ENCODE measurements at places on chromosomes 1 and 21.

DNA sequence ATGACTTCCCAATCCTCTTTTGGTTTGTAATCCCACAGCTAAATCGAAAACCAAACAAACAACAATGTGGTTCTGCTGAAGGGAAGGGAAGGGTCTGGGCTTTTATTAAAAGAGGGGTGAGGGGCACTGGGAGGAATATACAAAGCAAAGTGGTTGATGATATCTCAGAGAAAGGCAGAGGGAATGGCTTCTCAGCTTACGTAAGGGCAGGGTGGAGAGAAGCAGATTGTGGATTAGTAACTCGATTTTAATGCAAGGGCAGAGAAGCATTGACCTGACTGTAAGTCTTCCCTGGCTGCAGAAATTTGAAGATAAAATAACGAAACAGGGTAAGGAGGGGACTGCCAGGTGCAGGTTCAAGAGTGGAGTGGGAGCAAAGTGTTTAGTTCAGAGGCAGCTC, 438.2 kb upstream of the LRRC7 start:
- no peak for DNase-seq

DNA sequence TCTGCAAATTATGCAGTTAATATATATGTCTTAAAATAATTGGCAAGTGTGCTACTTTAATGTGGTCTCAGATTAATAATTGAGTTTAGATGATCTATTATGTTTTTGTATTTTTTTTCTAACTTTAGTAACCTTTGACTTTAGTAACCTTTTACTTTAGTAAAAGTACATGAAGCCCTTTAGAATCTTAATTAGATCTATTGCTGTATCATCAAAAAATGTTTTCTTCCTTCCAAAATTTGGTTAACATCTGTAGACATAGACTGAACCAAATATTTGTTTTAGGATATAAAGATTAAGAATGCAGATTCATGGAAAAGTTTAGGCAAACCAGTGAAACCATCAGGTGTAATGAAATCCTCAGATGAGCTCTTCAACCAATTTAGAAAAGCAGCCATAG, 25.7 kb upstream of the EPHX4 start:
- no peak for DNase-seq

DNA sequence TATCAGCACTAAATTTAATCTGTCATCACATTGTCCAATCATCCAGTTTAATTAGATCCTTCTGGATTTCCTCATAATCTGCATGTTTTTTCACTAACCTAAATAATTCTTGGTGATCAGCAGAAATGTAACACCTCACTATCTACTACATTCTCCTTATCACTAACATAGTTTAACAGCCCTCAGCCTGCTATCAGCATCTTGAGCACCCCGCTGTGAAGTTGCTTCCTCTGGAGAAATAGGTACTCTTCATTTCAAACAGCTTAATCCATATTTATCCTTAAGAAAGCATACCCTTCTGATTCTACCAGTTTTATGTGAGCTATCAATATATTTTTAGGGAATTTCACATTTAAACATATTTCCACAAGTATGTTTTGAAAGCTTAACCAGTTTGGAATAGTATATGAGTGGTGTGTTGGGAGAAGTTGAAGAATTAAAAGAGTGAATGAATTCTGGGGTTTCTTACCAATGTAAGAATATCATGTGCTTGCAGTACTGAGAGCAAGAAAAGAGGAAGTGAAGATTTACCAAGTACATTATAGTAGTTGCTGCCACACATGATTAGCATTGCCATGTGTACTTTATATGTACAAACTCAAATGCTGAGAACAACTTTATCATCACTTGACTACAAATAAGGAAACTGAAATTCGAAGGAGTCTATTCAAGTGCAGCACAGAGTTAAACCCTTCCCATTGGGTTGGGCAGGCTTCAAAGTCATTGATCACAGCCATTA, 771.1 kb upstream of the ADGRL4 start:
- DNase-seq, result no peak

DNA sequence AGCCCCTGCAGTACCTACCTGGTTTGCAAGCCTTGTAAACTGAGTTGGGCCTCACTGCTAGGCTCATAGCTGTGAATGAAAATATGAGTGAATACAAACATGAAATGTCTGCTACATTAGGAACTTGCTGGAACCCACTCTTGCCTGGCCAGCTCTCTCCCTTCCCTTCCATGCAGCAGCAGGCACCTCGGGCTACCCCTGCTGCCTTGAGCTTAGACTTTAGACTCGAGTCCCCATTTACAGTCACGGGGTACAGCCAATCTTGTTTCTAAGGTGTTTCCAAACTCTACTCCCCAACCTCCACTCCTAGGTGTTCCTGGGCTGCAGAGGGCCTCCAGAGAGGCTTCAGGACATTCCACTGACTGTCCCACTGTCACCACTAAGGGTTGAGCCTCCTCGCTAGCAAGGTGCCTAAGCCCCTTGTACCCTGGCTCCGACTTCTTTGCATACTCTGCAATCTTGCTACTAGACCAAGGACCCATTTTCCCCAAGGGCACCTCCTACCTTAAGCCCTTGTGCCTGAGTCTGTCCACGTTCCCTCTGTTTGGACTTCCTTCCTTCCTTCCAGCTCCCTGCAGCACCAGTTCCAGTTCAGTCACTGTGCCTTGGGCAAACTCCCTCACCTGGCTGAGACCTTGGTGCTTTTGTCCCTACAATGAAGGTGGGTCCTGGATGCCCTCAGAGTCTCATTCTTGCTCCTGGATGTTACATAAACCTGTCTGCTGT, 36.9 kb downstream of the CDK18 start:
- DNase-seq, result no peak

- DNase-seq, result no peak
These were observed 71.7 kb upstream of the TMPRSS2 start for GRCh38 chr21:41579692-41580091.

DNA sequence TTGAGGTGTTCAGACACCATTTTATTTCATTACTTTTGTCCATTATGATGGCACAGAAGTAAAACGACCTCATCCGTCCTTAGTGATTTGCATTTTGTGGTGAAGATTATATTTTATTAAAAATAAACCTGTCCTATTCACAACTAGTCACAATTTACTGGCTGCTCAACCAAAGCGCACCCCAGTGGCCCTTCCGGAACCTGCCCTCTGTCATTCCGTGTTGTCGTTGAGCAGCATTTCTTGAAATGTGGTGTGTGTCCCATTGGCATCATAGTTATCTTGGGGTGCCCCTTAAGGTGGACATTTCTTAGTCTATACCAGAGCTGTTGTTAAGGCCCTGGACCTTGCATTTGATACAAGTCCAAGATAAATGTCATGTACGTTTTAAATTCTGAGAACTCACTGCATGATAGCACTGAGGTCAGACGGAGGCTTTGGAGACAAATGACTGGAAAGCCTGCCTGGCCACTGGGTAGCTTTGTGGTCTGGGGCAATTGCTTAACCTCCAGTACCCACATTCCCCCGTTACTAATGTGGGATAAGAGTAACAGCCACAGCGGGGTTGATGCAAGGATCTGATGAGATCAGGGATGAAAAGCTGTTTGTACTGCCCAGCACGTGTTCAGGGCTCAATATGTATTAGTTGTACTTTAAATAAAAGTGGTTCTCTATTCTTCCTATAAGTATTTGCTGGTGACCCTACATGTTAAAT, 36.2 kb downstream of the BACH1 start:
- no peak for DNase-seq

GRCh38 chr1:176601348-176601747, 138.4 kb downstream of the PAPPA2 start:
- DNase-seq, result no peak

DNA sequence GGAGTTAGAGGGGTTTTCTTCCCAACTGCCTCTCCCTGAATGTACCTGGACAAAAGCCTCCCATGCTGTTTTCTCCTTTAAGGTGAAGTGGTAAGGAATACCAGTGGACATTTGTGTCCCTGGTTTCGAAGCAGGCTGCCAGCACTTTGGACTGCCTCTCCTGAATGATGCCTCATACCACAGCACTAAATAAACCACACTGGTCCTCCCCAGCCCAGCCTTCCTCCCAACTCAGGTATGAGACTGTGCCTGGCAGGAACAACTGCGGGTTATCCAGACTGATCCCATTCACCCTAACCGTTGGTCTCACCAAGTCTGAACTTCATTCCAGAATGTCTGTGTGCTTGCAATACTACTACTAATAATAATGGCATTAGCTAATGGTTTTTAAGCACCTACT, 9.3 kb downstream of the COQ8A start:
- DNase-seq, result no peak

DNA sequence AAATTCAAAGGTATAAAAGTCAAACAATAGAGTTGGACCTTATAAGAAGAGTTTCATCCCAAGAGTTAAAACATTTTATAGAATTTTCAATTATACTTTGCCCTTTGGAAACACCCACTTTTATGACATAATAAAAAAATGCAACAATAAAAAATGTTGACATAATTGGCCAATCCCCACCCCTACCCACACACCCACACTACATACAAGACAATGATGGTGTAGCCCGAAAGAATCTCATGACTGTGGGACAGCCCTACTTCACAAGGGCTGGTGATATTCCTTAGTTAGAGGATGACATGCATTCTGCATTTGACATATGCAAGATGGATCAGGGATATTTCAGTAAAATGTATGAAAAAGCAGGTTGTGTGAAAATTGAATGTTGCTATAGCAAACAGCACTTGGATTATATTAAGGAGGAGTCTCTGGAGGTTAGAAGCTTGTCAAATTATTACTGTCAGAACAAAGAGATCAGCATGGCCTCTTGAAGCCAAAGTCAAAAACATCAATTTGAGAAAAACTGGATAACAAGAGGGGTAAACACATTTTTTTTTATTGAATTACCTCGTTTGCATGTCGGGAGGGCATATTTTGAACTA, 133.0 kb upstream of the SAMSN1 start:
- DNase-seq, result no peak

DNA sequence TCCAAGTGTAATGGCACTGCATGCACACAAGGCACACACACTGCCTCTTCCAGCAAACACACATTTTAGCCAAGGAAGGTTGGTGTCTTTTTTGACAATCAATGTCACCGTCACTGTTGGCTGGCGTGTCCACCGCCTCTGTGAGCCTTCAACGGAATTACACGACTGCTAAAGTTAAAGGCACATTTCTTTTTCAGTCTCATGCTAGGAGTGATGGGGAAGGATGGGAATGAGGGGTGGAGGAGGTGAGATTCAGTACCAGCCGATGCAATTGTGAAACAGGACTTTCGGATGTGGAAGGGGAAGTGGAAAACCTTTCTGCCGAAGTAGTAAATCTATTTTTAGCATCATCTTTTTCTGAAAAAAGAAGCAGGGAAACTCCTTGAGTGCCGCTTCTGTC, 1.4 kb downstream of the ELAVL4 start:
- DNase-seq, result no peak

DNA sequence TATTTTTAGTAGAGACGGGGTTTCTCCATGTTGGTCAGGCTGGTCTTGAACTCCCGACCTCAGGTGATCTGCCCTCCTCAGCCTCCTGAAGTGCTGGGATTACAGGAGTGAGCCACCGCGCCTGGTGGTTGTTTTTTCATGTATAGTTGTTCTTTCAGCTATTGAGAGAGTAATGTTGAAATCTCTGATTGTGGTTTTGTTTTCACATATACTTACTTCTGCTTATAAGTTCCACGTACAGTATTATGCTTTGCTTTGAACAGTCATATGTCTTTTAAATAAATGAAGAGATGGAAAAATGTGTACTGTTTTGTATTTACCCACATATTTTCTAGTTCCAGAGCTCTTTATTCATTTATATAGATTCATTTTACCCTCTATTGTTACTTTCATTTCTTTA, 44.5 kb downstream of the MARK1 start:
- DNase-seq, result no peak

GRCh38 chr1:221030990-221031389, 151.7 kb downstream of the HLX start:
- DNase-seq, result no peak

DNA sequence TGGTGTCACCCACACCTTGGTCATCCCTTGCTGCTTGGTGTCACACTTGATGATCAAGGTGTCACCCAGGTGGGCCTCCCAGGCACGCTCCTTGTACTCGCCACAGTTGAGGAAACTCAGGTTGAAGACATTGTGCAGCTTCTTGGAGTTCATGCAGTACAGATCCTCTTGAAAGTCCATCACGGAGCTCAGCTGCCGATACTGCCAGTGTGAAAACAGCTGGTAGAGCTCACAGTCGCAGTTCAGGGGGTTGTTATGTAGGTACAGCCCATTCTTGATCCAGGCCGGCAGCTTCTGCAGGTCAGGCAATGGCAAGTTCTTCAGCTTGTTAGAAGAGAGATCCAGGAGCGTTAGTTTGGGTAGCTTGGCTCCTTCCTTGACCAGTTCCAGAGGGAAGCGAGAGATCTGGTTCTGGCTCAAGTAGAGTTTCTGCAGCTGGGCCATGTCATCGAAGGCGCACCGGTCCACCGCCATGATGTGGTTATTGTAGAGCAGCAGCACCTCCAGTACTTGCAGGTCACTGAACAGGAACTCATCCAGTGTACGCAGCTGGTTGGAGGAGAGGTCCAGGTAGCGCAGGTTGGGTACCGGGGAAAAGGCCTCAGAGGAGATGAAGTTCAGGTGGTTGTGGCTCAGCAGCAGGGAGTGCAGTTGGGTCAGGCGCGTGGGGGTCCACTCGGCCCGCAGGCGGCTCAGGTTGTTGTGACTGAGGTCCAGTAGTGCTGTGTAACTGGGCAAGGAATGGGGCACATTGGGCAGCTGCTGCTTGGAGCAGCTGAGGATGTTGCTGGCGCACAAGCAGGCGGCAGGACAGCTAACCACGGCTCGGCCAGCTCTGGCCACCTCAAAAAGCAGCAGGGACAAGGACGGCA, 1.3 kb downstream of the AMIGO1 start:
- DNase-seq, result no peak

GRCh38 chr1:145736191-145736590, 16.9 kb downstream of the CD160 start:
- DNase-seq, result no peak

DNA sequence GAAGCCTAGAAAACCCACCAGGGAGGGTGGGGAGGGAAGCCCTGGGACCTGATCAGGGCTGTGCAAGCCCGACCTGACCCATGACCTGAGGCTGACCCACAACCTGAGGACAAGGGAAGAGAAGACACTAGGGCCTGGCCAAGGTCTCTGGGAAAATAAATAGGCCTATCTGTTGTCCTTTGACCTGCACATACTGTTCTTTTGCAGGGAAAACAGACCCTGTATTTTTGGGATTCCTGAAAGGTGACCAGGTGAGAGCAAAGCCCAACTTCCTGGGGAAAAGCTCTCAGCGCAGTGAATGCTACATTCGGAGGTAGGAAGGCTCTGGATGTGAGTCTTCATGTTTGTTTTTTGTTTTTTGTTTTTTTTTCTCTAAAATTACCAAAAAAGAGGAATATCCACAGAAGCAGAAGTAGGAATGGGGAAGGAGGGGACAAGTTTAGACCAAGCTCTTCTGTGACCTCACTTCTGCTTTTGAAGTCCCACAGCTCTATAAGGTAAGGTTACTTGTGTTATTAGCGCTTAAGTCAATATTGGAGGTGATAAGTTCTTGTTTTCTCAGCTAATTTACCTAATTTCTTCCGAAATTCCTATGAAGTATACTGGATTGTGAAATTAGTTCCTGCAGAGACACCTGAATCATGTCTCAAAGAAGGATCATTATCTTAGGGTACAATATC, 26.2 kb upstream of the LYST start:
- no peak for DNase-seq

- DNase-seq, result peak; percentile 21
These were observed 782 bp downstream of the CSDE1 start for GRCh38 chr1:114756949-114757454.

GRCh38 chr1:33630686-33631085, 158.2 kb downstream of the ZSCAN20 start:
- no peak for DNase-seq

GRCh38 chr1:25553749-25554429, 10.5 kb downstream of the LDLRAP1 start:
- DNase-seq, result no peak

- no peak for DNase-seq
These were observed 11.3 kb downstream of the CSTB start for GRCh38 chr21:43764576-43765495.

- no peak for DNase-seq
These were observed 2.6 kb upstream of the TMEM240 start for GRCh38 chr1:1542766-1543705.
